ENCODE measurements at places on chromosomes 5 and 9.

GRCh38 chr9:128045831-128046230 lies 21.3 kb downstream of the NAIF1 start:
- DNase-seq: no peak

DNA sequence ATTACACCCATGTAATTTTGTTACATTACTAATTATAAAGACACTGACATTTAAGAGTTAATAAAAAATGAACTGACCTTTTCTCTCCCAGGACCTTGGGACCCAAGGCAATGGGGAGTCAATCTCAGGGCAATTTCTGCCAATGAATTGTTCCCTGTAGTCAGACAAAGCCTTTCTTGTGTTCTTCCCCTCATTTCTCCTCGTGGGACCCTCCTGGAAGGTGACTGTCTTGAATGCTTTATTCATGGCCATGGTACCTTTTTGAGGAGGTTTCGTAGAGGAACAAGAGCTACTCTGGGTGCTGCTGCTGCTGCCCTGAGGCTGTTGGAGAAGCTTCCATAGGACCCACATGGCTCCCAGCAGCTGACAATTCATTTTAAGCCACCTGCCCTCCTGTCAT lies 190.3 kb downstream of the SNX18 start:
- DNase-seq: no peak

GRCh38 chr5:163261647-163262269 lies 175.6 kb upstream of the CCNG1 start:
- no peak for DNase-seq

- DNase-seq: no peak
These were observed 1808.8 kb upstream of the ACO1 start for GRCh38 chr9:30575691-30576090.

DNA sequence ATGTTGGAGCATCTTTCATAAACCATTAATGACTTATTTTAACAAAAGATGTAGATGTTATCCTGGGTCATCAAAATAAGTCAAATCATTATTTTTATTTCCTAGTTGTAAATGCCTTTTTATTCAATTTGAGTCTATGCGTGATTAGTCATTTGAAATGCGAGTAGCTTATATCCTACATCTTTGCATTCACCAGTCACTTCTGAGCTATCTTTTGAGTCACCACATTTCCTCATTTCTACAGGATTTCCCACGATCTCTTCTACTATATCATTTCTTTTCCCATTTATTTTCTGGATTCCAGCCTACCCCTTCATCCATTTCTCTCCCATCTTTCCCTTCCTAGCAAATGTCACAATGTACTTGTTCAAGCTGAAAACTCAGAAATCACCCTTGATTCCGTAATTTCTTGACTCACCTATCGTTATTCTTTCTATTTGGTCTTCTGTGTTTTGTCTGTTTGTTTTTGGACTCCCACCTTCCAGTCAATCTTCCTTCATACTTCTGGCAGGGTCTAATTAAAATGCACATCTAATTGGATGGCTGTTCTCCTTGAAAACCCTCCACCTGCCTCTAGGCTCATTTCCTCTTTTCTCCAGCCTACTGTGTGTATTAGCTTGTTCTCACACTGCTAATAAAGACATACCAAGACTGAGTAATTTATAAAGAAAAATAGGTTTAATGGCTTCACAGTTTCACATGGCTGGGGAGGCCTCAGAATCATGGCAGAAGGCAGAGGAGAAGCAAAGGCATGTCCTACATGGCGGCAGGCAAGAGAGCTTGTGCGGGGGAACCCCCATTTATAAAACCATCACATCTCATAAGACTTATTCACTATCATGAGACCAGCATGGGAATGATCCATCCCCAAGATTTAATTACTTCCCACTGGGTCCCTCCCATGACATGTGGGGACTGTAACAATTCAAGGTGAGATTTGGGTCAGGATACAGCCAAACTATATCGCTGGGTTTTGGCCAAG lies 112.4 kb downstream of the MEF2C start:
- no peak for DNase-seq

DNA sequence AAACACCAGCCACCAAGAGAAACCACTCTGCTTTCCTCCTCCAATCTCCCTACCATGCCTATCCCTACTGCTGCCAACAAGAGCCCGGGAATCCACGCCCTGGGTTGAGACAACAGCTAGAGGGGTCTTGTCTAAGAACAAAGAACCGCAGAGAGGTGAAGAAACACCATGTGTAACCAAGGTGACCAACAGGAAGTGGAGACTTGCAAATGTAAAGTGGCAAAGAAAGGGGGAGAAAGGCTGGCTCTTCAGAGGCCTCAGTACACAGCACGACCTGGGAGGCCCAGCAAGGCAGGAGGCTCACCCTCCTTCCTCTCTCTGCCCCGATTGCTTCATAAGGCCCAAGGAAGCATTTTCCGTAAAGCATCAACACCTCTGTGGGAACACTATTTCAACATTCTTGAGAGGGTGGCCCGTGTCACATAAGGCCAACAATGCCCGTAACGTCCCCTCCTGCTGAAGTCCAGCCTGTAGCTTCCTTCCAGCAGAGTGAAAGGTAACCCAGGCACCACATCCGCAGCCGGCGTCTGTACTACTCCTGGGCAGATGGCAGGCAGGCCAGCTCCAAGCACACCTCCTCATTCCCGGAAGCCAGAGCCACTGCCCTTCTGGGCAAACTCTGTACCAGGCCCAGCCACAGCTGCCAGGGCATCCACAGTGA lies 18.3 kb downstream of the CCNJL start:
- DNase-seq: no peak

DNA sequence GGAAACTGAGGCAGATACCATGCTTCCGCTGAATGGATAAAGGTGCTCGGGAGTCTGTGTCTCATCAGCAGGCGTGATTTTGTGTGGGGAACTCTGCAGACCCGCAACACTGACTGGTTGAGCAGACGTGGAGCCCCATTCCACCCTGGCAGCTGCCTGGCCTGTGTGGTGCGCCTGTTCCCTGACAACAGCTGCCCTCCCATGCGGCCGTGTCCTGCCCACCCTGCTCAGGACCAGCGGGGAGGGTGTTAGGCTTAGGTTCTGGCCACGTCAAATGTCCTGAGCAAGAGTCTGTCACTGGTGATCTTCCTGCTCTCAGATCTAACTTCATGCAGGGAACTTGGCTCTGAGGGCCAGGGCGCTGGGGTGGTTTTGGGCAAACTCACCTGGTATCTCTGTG lies 417.7 kb upstream of the IRX4 start:
- no peak for DNase-seq

- DNase-seq: no peak
These were observed 78.9 kb upstream of the PAPPA start for GRCh38 chr9:116074658-116075057.

GRCh38 chr5:155316070-155316714 lies 302.6 kb downstream of the KIF4B start:
- DNase-seq: no peak

- DNase-seq: no peak
These were observed 1.4 kb downstream of the NSUN2 start for GRCh38 chr5:6631441-6631840.

GRCh38 chr9:70169222-70169621 lies 89.6 kb upstream of the SMC5 start:
- no peak for DNase-seq

- DNase-seq: peak; percentile 36
These were observed 23.9 kb downstream of the C5orf15 start for GRCh38 chr5:133944263-133945185.

DNA sequence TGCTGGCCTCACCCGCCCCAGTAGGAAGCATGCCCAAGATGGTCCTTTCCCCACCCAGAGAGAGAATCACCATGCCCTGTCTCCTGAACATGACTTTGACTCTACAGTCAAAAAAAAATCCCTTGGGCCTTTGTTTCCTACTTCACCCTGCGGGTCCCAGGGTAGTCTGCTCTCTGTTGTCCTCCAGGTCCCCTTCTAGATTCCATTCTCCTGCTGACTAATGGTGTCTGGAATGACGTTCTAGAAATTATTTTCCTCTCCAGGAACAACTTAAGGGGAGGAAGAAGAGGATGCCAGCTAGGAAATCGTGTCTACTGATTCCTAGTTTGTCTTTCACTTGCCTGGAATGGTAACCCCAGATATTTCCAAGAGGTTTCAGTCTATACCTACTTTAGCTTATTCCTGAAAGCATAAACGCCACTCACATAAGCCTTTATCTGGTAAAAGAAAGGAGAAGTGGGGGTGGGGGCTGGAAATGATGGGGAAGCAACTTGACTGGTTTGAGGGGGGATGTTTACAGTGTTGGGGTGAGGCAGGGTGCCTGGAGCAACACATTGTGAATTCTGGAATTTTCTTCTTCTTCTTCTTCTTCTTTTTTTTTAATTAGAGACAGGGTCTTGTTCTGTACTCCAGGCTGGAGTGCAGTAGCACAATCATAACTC lies 93.9 kb downstream of the SNX18 start:
- no peak for DNase-seq

DNA sequence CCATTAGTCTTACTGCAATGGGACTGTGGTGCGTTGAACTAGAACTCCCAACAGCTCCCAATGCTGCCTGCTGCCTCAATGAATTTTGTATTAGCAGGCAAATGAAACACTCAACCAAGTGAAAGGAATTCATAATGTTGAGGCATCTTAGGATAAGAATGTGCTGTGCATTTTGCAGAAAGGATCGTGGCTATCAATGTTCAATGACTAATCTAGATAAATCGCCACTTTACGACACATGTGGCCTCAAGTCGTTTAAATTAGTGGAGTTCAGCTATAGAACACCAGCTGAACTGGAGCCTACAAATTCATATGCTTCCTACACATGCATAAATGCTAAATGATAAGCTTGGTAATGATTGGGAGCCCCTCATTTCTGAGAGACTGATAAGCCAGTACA lies 318.4 kb downstream of the PSAT1 start:
- no peak for DNase-seq

GRCh38 chr9:132150256-132150655 lies 11.6 kb upstream of the NTNG2 start:
- DNase-seq: no peak

GRCh38 chr5:167783145-167783817 lies 508.2 kb upstream of the WWC1 start:
- no peak for DNase-seq

GRCh38 chr5:135117590-135117989 lies 83.6 kb upstream of the PITX1 start:
- DNase-seq: no peak

DNA sequence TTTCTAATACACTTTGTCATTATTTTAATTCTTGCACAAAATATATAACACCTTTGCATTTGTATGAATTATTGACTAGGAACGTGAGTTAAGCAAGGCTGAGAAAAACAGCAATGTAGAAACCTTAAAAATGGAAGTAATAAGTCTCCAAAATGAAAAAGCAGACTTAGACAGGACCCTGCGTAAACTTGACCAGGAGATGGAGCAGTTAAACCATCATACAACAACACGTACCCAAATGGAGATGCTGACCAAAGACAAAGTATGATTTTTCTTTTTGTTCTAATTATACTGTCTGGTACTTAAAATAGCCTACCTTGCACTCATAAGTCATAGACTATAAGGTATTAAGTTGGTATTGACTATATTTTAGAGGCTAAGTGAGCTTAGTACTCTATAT lies 34.4 kb downstream of the RAD50 start:
- no peak for DNase-seq

DNA sequence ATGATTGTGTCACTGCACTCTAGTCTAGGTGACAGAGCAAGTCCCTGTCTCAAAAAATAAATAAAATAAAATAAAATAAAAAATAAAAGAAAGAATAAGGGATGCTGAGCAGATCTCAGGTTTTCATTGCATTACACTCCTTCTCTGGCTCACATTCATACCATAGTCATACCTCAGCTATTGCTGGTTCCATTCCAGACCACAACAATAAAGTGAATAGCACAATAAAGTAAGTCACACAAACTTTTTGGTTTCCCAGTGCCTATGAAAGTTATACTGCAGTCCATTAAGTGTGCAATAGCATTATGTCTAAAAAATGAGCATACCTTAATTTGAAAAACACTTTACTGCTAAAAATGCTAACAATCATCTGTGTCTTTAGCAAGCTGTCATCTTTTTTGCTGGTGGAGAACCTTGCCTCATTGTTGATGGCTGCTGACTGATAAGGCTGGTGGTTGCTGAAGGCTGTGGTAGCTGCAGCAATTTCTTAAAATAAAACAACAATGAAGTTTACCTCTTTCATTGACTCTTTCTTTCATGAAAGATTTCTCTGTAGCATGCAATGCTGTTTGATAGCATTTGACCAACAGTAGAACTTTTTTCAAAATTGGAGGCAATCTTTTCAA lies 415.7 kb downstream of the ZNF608 start:
- no peak for DNase-seq

GRCh38 chr5:126917918-126918614 lies 112.3 kb downstream of the MARCHF3 start:
- no peak for DNase-seq

GRCh38 chr5:177538876-177539275 lies 15.5 kb downstream of the FAM193B start:
- no peak for DNase-seq

GRCh38 chr5:172280929-172281328 lies 2.6 kb downstream of the UBTD2 start:
- no peak for DNase-seq
